Naive thymus-derived CD8-positive, alpha-beta T cell (primary cell): ENCODE measurements at places on chromosomes 3 and 15. TPM values are rescaled to one million over a fixed set of nuclear protein-coding genes. Genes with fewer than 3 reads are reported as not detected.

Gene CRYBG3
- 3.3 TPM for total RNA-seq

DNA sequence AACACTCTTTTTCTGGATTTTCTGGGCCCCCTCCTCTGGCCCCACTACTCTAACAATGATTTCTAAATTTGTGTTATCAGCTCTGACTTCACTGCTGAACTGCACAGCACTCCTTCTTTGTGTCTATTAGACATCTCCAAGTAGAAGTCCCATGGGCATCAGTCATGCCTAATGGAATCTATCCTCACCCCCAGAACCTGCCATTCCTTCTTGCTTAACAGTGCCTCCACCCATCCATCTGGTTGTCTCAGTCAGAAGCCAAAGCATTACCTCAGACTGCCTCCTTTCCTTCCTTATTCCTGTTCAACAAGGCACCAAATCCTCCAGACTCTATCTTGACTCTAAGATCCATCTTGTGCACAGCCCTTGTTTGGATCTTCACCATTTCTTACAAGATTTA, 36.2 kb downstream of the SSR3 start:
- H3K4me1 ChIP-seq: peaks cover 1% of the 10 kb centered on the region
- peaks cover 2% of the 10 kb centered on the region for H3K27me3 ChIP-seq
- no peak overlapping the region for H3K4me3 ChIP-seq
- H3K27ac ChIP-seq: no peak overlapping the region
- DNase-seq: no peak

Gene KCTD6
- total RNA-seq: 10.3 TPM

DNA sequence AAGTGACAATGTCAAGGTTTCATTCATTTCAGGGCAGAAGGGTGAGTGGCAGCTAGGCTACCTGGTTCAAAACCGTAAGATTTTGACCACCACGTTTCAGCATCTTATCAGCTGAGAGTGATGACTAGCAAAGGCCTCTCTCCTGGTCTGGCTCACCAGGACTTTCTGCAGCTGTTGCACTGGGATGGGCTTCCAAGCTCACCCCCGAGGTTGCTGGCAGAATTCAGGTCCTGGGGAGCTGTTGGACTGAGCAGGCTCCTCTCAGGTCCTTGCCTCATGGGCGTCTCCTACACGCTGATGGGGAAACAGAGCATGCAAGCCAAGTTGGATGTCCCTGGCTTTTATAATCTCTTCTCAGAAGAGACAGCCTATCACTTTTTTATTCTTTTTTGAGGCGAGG, 88.8 kb upstream of the RNU6-1 start:
- H3K4me1 ChIP-seq: no peaks in the 10 kb centered on the region
- no peak for DNase-seq
- peaks cover 2% of the 10 kb centered on the region for H3K27me3 ChIP-seq
- H3K27ac ChIP-seq: no peak overlapping the region
- no peaks in the 10 kb centered on the region for H3K36me3 ChIP-seq

DNA sequence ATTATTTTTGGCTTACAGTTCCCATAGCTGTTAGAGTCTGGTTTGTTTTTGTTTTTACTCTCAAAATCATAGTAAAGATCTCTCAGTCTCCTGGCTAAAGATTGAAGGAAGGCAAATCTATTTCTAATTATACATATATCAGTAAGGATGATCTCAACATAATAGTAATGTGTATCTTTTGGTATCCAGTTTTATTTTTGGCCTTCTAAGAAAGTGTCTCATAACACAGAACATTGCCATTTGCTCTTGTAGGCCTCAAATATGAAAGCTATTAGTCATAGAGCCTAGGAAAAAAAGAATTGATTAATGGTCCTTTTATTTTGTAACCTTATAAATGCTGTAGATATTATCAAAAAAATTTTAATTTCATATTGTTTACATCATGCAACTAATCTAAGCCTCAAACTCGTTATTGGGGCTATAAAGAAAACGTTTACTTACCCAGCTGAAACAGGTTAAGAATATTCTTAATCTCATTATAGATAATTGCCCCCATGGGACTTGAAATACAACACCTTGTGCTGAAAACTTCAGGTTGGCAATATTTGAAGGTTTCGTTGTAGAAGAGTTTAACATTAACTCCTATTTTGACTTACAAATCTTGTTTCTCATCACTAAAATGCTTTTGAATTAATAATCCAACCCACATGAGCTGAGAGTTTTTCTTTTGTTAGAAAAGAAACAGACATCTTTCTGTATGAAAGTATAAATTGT, 16.7 kb downstream of the FBXO45 start:
- no peak overlapping the region for H3K4me3 ChIP-seq
- H3K27me3 ChIP-seq: no peaks in the 10 kb centered on the region
- H3K36me3 ChIP-seq: peaks cover 6% of the 10 kb centered on the region
- H3K4me1 ChIP-seq: no peaks in the 10 kb centered on the region
- no peak for DNase-seq

- H3K4me3 ChIP-seq: no peak overlapping the region
- peaks cover 32% of the 10 kb centered on the region for H3K27me3 ChIP-seq
- H3K27ac ChIP-seq: no peak overlapping the region
Measured at GRCh38 chr3:133676336-133677118, 14.8 kb upstream of the TOPBP1 start.

- H3K36me3 ChIP-seq: no peaks in the 10 kb centered on the region
- peaks cover 1% of the 10 kb centered on the region for H3K27me3 ChIP-seq
- H3K4me3 ChIP-seq: no peak overlapping the region
- DNase-seq: no peak
- no peaks in the 10 kb centered on the region for H3K4me1 ChIP-seq
Measured at GRCh38 chr3:111143-112069, 85.2 kb upstream of the CHL1 start.

- no peak for DNase-seq
- H3K27me3 ChIP-seq: peaks cover 24% of the 10 kb centered on the region
- H3K27ac ChIP-seq: no peak overlapping the region
- no peak overlapping the region for H3K4me3 ChIP-seq
Measured at GRCh38 chr3:57154470-57155309, 10.5 kb downstream of the IL17RD start.

GRCh38 chr3:27659279-27660021, 62.7 kb downstream of the EOMES start:
- no peaks in the 10 kb centered on the region for H3K27me3 ChIP-seq
- no peaks in the 10 kb centered on the region for H3K36me3 ChIP-seq
- H3K4me1 ChIP-seq: no peaks in the 10 kb centered on the region
- H3K27ac ChIP-seq: no peak overlapping the region
- peak; percentile 23 for DNase-seq
- no peak overlapping the region for H3K4me3 ChIP-seq

DNA sequence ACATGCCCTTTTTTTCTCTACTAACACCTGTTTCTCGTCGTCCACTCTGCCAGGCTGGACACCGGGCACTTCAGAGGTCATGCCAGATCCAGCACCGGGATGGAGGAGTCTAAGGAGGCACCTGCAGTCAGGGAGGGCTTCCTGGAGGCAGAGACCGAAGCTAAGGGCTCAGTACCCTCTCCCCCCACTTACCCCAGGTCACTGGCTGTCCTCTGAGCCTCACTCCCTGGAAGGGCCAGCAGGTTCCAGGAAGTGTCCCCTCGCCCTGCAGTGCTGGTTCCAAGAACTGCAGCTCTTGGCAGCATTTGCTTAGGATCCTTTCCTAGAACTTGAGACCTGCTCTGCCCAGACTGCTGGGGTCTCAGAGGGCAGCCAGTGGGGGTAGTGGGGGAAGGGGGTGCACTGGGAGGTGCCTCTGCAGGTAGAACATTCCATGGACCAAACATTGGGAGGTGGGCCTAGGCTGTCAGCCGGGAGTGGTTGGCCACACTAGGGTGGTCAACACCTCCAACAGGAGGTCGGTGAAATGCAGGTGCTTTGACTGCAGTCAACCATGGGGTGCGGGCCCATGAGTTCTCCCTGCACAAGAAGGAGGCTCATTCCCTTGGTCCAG, 11.3 kb downstream of the CISH start:
- no peak for DNase-seq
- H3K4me1 ChIP-seq: peaks cover 80% of the 10 kb centered on the region
- H3K4me3 ChIP-seq: peak overlapping the region; percentile 81

GRCh38 chr15:62104401-62104800, 37.6 kb downstream of the C2CD4A start:
- H3K36me3 ChIP-seq: no peaks in the 10 kb centered on the region
- no peak for DNase-seq

DNA sequence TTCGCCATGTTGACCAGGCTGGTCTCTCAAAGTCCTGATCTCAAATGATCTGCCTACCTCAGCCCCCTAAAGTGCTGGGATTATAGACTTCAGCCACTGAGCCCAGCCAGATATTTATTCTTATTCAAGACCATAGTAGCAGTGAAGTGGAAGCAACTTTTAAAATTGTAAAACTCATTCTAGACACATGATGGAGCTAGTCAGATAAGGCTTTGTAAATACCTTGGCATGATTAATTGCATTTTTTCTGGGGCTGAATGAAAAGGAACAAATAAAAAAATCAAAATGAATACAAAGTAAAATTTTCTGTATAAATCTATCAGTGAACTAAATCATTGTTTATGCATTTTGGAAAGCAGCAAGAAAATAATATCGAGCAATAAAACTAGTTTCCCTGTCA, 4.1 kb upstream of the MYO1E start:
- H3K4me3 ChIP-seq: no peak overlapping the region
- H3K27me3 ChIP-seq: peaks cover 29% of the 10 kb centered on the region
- peaks cover 27% of the 10 kb centered on the region for H3K4me1 ChIP-seq
- DNase-seq: no peak
- H3K36me3 ChIP-seq: peaks cover 3% of the 10 kb centered on the region
- H3K27ac ChIP-seq: no peak overlapping the region

- no peaks in the 10 kb centered on the region for H3K27me3 ChIP-seq
- DNase-seq: no peak
- no peak overlapping the region for H3K27ac ChIP-seq
- peaks cover 6% of the 10 kb centered on the region for H3K36me3 ChIP-seq
- peaks cover 11% of the 10 kb centered on the region for H3K4me1 ChIP-seq
- H3K4me3 ChIP-seq: no peak overlapping the region
Measured at GRCh38 chr3:188242436-188243123, 88.6 kb downstream of the LPP start.

GRCh38 chr15:73822998-73823397, 50.4 kb upstream of the TBC1D21 start:
- H3K27me3 ChIP-seq: peaks cover 31% of the 10 kb centered on the region
- no peak overlapping the region for H3K4me3 ChIP-seq
- H3K36me3 ChIP-seq: no peaks in the 10 kb centered on the region
- no peaks in the 10 kb centered on the region for H3K4me1 ChIP-seq
- DNase-seq: no peak

GRCh38 chr3:171936191-171936841, 93.2 kb downstream of the TMEM212 start:
- DNase-seq: no peak
- H3K36me3 ChIP-seq: no peaks in the 10 kb centered on the region
- H3K4me1 ChIP-seq: peaks cover 2% of the 10 kb centered on the region
- H3K27ac ChIP-seq: no peak overlapping the region

Gene TMC3
- total RNA-seq: not detected

Gene GMNC
- not detected for total RNA-seq

- no peak overlapping the region for H3K4me3 ChIP-seq
- H3K27ac ChIP-seq: no peak overlapping the region
- no peak for DNase-seq
- no peaks in the 10 kb centered on the region for H3K4me1 ChIP-seq
Measured at GRCh38 chr15:48936666-48937065, 27.1 kb downstream of the SHC4 start.

Gene ERC2
- total RNA-seq: not detected

- peaks cover 2% of the 10 kb centered on the region for H3K4me1 ChIP-seq
- DNase-seq: no peak
- H3K4me3 ChIP-seq: no peak overlapping the region
- no peaks in the 10 kb centered on the region for H3K27me3 ChIP-seq
- no peaks in the 10 kb centered on the region for H3K36me3 ChIP-seq
- no peak overlapping the region for H3K27ac ChIP-seq
Measured at GRCh38 chr3:143832433-143832832, 15.8 kb downstream of the SLC9A9 start.

- H3K4me3 ChIP-seq: no peak overlapping the region
- peaks cover 5% of the 10 kb centered on the region for H3K27me3 ChIP-seq
- DNase-seq: no peak
- H3K27ac ChIP-seq: no peak overlapping the region
- no peaks in the 10 kb centered on the region for H3K4me1 ChIP-seq
- H3K36me3 ChIP-seq: no peaks in the 10 kb centered on the region
Measured at GRCh38 chr15:96487245-96487644, 156.7 kb downstream of the NR2F2 start.

Gene ARGFX
- total RNA-seq: not detected

DNA sequence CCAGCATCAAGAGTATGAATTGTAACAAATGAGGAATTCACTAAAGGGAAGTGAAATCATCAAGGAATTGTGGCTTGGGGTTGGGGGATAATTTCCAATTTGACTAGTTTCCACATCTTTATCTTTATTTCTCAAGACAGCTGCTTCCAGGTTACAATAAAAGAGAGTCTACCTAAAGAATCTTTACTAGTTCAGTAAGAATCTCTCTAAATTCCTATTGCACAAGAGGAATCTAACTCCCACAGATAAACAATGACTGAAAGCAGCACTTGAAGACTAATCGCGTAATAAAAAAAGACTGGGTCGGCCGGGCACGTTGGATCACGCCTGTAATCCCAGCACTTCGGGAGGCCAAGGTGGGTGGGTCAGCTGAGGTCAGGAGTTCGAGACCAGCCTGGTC, 194.4 kb downstream of the KBTBD8 start:
- H3K36me3 ChIP-seq: no peaks in the 10 kb centered on the region
- H3K27me3 ChIP-seq: no peaks in the 10 kb centered on the region
- H3K4me1 ChIP-seq: no peaks in the 10 kb centered on the region
- H3K27ac ChIP-seq: no peak overlapping the region

Gene KCNH8
- 0.26 TPM for total RNA-seq

DNA sequence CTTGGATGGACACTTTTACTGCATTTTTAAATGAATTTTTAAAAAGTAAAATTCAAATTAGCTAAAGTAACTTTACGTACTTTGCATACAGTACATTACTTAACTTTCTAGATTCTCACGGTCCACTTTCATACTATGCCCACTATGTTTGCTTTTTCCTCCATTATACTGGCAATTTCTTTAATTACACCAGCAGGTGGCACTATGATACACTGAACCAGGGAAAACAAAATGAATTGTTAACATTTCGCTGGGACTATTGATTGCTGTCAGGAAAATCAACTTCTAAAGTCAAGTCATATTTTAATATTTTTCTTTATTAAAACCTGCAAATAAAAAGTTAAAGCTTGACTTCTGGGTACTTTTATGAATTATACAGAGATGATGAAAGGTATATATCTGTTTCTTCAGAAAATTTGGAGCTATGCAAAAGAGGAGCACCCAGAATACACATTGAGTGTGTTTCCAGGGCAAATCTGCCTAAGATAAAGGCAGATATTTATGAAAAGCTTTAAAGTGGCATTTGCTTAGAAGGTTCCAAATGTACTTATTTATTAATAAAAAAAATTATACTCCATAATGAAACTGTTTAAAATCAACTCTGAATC, 21.8 kb upstream of the POU1F1 start:
- H3K36me3 ChIP-seq: no peaks in the 10 kb centered on the region
- H3K27me3 ChIP-seq: no peaks in the 10 kb centered on the region
- H3K4me1 ChIP-seq: no peaks in the 10 kb centered on the region
- no peak overlapping the region for H3K27ac ChIP-seq
- DNase-seq: no peak

Gene SPINK8
- not detected for total RNA-seq

Gene ADCY5
- total RNA-seq: not detected

- DNase-seq: no peak
- H3K27me3 ChIP-seq: no peaks in the 10 kb centered on the region
- H3K27ac ChIP-seq: no peak overlapping the region
- H3K4me1 ChIP-seq: no peaks in the 10 kb centered on the region
- no peaks in the 10 kb centered on the region for H3K36me3 ChIP-seq
Measured at GRCh38 chr15:33114374-33114717, 80.2 kb downstream of the FMN1 start.

Gene IL17RB
- not detected for total RNA-seq

Gene RASGRP1
- 88.5 TPM for total RNA-seq

GRCh38 chr15:49495993-49496753, 73.1 kb downstream of the FGF7 start:
- no peaks in the 10 kb centered on the region for H3K4me1 ChIP-seq
- peaks cover 3% of the 10 kb centered on the region for H3K27me3 ChIP-seq
- H3K36me3 ChIP-seq: peaks cover 5% of the 10 kb centered on the region
- no peak overlapping the region for H3K4me3 ChIP-seq
- DNase-seq: no peak
